Fibroblast of skin of right quadriceps (primary cell): ENCODE measurements at places on chromosomes 3 and 15.

- DNase-seq: no peak
Measured at GRCh38 chr15:88803920-88804247, 648 bp downstream of the ACAN start.

DNA sequence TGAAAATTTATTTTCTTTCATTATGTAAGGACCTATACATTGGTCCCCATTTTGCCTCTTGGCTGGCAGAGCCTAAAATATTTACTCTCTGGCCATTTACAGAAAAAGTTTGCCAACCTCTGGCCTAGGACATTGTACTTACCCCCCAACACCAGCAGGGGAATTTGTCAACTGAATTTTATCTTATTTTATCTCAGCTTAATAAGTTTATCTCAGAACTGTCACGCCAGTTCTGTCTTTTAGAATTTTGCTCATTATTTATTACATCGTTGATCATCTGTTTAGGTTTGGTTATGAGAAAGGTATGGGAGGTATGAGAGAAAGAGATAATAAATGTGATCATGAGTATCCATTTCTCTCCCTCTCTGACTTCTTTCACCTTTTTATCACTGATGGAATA is 38.3 kb downstream of the CHD2 start:
- DNase-seq: no peak

DNA sequence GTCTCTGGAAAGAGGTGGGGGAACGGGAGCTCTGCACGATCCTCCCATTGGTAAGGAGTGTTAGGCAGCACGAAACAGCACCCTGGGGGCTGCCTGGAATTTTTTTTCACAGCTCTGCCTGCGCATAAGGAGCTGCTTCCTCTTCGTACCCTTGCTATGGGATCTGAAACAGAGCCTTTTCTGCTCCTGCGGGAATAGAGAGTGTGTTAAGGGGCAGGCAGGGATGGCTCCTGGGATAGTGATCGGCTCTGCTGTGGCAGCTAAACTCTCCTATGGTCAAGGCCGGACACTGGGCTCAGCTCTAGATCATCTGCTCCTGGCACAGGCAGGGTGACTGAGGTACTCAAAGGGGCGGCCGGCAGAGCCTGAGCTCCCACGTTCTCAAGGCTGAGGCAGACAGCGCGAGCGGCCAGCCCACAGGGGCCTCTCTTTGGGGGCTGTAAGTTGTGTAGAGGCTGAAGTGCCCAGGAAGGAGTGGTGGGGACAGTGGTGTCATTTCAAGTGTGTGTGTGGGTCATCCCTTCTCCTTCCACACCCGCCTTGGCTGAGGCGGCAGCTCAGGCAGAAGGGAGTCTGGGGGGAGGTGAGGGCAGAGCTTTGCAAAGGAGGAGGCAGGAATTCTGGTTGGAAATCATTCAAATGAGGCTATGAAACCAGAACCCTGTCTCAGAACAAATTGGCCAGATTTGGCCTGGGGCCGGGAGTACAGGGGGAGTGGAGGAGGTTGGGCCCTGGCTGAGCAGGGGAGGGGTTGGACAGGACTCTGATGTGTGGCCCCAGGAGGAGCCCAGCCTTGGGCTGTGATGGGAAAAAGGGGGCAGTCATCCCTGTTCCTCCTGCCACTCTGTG is 31.0 kb downstream of the EPHB3 start:
- DNase-seq: peak; percentile 84

GRCh38 chr3:49327485-49327884 is 12.4 kb downstream of the USP4 start:
- no peak for DNase-seq

GRCh38 chr3:139120086-139121056 is 75.7 kb upstream of the PRR23C start:
- peak; percentile 60 for DNase-seq

DNA sequence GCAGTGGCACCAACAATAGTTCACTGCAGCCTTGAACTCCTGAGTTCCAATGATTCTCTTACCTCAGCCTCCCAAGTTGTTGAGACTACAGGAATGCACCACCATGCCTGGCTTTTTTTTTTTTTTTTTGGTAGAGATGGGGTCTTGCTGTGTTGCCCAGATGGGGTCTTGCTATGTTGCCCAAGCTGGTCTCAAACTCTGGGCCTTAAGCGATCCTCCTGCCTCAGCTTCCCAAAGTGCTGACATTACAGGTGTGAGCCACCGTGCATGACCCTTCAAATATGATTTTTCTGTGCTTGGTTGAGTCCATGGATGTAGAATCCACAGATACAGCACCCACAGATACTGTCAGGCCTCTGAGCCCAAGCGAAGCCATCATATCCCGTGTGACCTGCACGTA is 30.2 kb upstream of the IDH2 start:
- no peak for DNase-seq

DNA sequence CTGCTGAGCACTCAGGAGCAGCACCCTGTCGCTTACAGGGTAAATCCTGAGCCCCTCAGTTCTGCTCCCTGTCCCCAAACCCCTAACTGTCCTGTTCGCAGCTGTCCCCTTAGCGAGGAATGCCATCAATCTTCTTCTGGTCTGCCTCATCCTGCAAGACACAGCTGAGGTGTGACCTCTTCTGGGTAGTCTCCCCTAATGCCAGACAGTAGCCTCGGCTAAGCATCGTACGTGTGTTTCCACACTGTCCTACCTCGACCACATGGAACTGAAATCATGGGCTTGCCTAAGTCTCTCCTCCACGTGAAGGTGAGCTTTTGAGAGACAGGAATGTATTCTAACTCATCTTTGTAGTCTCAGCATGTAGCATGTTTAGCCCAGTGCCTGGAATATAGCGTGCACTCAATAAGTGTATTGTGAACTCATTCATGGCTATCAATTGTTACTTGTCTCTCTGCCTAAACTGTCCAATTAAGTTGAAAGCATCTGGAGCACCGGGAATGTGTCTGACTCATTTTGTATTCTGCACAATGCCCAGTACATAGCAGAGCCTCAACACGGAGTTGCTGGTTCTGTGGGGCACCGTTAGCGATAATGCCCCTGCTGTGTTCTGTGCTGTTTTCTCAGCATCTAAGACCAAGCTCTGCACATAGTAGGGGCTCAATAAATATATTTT is 90.2 kb downstream of the HES1 start:
- peak; percentile 34 for DNase-seq
